ENCODE measurements at places on chromosomes 4 and X. TPM values are rescaled to one million over a fixed set of nuclear protein-coding genes. Genes with fewer than 3 reads are reported as not detected.

GPRASP3 gene
- 1.3 TPM for total RNA-seq

SSX4 gene
- total RNA-seq = not detected

- DNase-seq = no peak
Measured at GRCh38 chr4:128979934-128980333, 113.4 kb downstream of the SCLT1 start.

- no peak for DNase-seq
Measured at GRCh38 chrX:17642891-17643290, 94.4 kb upstream of the SCML1 start.

DNA sequence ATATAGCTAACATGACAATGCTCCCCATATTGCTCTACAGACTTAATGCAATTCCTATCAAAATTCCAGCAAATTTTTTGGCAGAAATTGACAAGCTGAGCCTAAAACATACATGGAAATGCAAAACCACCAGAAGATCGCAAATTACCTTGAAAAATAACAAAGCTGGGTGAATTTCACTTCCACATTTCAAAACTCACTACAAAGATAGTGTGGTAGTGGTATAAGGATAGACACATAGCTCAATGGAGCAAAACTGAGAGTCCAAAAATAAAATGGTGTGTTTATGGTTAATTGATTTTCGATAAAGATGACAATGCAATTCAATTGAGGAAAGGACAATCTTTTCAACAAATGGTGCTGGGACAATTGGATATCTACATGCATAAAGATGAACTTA, 65.8 kb downstream of the SLC9A7 start:
- DNase-seq = no peak

- no peak for DNase-seq
Measured at GRCh38 chr4:17280261-17281018, 231.4 kb downstream of the QDPR start.

GRCh38 chr4:48237996-48238645, 31.5 kb downstream of the TEC start:
- no peak for DNase-seq

DNA sequence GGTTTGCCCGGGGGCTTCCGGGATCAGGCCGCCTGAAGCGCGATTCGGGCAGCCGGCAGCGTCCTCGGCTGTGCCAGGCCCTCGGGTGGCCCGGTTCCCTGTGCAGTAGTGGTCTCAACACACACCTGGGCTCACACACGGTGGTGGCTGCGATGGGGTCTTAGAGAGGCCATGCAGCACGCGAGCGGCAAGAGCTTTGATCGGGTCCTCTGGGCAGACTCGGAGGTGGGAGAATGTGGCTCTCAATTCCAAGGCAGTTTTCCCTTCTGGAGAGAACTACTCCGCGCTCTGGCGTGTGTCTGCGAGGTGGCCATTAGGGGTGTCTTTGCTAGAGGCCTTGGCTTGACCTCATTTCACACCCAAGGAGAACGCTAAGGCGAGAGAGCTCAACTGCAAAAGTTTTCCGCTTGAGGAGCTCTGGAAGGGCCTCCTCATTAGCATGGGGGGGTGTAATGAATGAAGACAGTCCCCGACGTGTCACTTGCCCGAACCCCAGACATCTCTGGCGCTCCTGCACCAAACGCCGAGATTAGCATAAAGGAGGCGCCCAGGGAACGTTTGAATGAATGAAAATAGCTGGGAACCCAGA, 771 bp upstream of the RBPJ start:
- peak; percentile 68 for DNase-seq

DNA sequence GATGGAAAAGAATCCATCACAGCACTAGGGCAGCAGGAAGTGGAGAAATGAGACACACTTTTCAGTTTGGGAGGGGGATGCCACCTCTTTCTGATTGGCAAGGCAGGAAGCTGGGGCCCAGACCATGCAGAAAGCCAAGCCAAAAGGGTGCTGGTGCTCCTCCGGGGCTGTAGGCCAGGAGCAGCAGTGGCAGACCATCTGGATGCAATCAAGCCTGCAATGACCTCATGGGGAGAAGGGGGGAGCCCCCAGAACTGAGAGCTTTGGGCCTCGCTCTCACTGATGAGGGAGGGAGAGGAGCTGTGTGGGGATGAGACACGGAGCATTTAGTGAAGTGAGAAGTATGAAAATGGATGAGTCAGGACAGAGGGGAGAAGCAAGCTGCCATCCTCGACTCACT, 141.3 kb upstream of the NALF2 start:
- no peak for DNase-seq

- DNase-seq = no peak
Measured at GRCh38 chr4:41832961-41833360, 84.4 kb upstream of the PHOX2B start.

GRCh38 chr4:866761-867390, 40.9 kb upstream of the CPLX1 start:
- DNase-seq = peak; percentile 34
